ENCODE measurements at places on chromosomes 3 and 15.

DNA sequence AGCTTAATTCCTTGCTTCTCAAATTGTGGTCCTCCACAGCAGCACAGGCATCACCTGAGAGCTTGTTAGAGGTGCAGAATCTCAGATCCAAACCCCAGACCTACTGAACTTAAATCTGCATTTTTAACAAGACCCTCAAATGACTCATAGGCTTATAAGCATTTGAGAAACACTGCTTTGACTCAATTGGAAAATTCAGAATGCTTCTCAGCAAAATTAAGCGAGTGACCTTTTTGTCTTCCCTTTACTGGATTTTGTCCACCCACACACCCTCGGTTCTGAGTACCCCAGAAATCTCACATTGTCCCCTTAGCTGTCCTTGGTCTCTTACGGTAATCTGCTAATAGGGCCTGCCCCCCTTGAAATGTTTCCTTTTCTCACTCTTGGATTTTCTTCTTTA lies 17.9 kb downstream of the CD80 start:
- DNase-seq: no peak

DNA sequence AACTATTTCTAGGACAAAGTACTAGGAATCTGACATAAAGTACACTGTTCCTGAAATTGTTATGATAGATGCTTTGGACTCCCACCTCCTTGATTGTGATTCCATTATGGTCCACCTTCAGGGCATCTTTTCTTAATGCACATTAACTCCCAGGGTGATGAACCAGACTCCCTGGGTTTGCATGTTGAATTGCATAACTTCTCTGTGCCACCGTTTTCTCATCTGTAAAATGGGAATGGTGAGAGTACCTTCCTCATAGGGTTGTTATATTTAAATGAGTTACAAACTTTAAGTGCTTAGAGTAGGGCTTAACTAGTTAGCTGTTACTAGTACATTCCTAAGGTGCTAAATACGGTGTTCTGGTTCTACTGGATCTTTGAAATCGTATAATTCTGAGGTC lies 81.9 kb downstream of the CMSS1 start:
- DNase-seq: no peak

DNA sequence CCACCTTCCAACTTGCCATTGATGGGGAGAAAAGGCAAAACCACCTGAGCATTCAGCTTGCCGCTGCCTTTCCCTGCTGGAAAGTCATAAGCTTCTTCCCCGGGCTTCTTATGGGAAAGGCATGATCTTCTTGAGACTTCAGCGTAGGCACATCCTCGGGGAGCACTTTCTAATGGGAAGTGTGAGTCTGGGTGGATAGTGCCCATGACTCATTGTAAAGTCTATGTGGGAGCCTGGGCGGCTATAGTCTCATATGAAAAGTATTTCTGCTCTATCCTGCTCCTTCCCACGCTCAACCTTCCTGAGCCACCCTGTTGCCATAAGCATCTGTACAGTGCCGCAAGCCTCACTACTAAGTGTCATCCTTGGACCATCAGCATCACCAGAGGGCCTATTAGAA lies 309.9 kb upstream of the THBS1 start:
- DNase-seq: peak; percentile 89

DNA sequence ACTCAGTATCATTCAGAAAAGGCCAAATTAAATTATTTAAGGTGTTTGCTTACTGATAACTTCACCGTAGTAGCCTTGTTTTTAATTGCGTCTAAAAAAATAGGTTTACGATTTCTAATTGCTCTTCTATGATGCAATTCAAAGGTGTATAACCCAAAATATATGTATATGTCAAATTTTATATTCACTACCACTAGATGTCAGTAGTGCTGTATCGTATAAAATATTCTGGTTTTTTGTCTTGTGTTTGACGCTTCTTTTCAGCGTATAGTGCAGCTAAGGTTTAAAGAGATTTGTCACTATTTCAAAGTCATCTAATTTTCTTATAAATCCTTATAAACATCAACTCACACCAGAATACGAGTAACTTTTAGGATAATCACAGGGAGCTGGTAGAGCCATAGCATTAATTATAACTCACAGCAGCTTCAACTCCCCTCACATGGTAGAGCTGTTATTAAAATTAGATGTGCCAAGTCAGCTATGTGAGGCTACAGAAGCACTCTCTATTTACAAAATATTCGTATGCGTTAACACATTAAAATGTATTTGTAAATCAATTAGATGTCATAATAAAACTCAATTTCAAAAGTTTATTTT lies 3.5 kb downstream of the PFN2 start:
- DNase-seq: peak; percentile 87

DNA sequence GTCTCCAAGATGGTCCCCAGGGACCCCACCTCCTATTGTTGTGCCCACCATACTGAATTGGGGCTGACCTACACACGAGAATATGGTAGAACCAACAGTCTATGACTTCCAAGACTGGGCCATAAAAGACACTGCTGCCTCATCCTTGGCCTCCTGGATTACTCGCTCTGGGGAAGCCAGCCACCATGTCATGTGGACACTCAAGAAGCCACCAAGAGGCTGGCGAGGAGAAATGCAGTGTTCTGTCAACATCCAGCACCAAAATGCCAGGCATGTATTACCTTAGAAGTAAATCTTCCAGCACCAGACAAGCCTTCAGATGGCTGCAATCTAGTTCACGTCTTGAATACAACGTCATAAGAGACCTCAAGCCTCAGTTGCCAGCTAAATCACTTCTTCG lies 17.1 kb upstream of the TPM1 start:
- no peak for DNase-seq

DNA sequence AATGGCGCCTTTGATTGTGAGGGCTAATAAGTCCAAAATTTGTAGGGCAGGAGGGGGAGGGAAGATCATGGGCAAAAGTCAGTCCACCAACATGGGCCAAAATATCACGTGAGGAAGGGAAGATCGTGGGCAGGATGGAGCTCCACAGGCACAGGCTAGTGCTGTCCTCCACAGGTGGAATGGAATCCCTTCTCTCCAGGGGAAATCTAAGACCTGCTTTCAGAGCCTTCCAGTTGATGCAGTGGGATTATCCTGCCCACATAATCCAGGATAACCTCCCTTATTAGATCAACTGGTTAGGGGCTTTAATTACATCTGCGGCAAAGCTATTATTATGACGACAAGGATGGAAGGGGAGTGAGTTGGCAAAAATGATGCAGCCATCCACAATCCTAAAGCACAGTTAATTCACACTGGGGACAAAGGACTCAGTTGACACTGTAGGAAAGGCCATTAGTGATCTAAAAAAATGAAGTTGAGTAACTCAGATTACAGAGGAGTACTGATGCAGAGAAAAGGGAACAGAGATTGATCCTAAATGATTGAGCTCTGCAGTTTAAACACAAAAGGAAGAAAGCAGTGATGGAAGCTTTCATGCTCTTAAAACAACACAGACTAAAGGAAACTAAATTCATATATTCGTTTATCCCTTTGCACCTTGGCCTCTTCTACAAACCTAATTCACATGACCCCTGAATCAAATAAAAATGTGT lies 159.8 kb downstream of the AKAP13 start:
- no peak for DNase-seq

DNA sequence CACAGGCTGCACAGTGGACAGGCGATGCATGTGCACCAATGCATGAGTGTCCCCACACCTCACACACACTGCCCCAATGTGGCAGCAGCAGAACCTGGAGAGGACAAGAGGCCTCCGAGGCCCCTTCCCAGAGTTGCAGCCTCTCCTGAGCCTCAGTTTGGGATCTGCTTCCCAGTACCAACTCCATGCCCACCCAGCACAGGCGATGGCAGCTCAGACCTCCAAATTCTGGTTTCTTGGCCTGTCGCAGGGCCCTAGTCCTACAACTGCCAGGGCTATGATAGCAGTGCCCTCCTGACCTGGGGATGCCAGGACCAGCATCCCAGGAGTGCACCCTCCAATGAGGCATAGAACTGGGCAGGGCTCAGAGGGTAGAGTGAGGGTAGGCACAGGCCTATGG lies 19.9 kb downstream of the ADAMTS7 start:
- DNase-seq: no peak

DNA sequence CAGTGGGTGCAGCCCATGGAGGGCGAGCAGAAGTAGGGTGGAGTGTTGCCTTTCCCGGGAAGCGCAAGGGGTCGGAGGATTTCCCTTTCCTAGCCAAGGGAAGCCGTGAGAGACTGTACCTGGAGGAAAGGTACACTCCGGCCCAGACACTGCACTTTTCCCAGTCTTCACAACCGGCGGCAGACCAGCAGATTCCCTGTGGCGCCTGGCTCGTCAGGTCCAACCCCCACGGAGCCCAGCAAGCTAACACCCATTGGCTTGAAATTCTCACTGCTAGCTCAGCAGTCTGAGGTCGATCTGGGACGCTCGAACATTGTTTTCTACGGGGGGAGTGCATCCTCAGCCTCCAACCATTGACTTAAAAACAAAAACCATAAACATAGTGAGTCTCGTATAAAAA lies 26.5 kb downstream of the CCNB2 start:
- DNase-seq: no peak

DNA sequence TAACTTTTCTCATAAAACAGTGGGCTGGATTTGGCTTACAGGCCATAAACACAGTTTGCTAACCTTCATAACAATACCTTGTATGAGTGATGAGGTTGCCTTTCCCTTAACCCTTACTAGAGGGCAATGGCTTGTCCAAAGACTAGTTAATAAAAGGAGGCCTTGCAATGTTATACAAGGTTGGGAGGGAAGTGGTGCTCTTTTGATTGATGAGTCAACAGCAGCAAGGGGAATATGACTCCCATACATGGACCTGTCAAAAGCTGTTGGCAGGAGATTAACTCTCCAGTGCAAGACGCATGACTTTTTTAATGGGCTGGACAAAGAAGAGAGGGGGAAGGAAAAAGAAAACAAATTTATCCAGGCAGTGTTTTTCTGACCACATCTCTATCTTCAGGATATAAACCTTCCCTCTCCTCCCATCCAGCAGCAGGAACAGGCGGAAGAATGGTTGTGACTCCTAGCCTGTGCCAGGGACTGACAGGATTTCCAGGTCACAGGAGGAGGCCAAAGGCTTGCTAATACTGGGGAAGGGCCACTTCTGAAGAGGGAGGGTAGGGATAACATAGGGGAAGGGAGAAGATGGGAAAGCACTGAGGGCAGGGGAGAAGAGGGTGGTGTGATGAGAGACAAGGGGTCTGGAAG lies 35.2 kb upstream of the ARL14 start:
- no peak for DNase-seq

- DNase-seq: peak; percentile 19
Measured at GRCh38 chr3:116663161-116664110, 46.1 kb upstream of the TUSC7 start.

DNA sequence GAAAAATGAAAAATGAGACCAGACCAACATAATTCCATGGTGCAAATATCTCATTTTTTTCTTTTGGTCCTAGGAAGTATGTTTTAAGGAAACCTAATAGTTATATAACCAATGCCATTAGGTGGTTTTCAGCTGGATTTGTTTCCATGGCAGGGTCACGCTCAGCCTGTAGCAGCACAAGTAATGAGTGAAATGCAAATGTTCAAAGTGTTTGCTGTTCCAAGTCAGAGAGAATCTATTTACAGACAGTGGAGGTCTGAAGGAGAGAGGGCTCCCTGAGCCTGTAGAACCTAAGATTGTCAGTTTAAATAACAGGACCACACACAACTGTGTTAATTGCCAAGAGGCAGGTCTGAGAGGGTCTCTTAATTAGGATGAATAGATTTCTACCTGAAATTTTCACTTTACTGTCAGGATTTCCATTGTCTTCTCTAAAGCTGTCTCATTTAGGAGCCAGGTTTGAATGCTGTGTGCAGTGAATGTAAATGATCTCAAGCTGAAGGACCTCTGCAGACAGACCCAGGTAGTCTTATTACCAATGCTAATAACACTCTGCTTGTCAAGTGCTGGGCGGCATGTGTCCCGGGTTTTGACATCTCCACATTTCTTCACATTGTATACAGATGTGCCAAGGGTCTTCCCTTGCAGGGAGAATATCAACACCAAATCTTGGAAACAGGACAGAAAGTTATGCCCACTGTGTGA lies 317.3 kb upstream of the NECTIN3 start:
- no peak for DNase-seq

- DNase-seq: no peak
Measured at GRCh38 chr15:90232941-90233386, 777 bp downstream of the CIB1 start.

GRCh38 chr15:78301326-78301725 lies 1.9 kb upstream of the SKIC8 start:
- no peak for DNase-seq

- DNase-seq: peak; percentile 78
Measured at GRCh38 chr3:72238010-72238691, 453.2 kb upstream of the PROK2 start.

DNA sequence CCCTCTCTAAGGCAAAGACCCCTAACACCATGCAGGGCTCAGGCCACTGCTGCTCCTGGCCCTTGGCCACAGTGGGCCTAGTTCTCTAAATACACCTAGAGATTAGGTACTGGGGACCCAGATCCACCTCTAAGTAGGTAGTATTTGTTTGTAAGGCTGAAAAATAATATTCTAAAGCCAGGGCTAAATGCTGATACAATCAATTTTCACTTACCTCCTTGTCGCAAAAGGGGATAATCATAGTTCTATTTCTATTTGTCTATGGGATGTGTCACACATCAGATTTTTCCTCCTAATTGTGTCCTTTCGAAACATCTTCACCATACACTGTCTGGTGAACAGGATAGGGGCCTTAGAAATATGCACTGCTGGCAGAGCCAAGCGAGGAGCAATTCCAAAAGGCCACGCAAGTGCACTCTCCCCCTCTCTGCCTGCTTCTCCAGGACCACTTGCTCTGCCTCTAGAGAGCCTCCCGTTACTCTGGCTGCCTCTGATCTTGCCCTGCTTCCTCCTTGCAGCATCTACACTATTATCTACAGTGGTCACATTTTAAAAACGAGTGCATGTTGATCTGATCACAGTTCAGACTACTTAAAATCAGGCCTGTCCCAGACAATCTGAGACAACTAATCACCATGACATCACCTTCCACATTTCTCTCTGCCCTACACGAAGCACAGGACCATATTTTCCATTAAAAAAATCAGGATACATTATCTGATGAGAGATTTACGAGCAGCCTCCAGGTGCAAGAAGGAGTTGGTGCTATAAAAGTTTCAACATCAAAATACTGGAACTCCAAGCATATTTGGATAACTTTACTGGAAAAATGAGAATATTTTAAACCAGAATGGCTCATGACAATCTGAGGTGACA lies 115.4 kb downstream of the MYLK start:
- DNase-seq: no peak

- DNase-seq: no peak
Measured at GRCh38 chr15:79977431-79978054, 6.5 kb upstream of the BCL2A1 start.

Data from adipocyte (in vitro differentiated cells).